Activated CD4-positive, alpha-beta T cell treated with anti-CD3 and anti-CD28 coated beads, Interleukin-2, amount 50 U/mL, for 24 hours (primary cell): ENCODE measurements at places on chromosomes 11 and 22.

GRCh38 chr22:36726007-36726380 lies 22.4 kb upstream of the CACNG2 start:
- DNase-seq, result no peak

DNA sequence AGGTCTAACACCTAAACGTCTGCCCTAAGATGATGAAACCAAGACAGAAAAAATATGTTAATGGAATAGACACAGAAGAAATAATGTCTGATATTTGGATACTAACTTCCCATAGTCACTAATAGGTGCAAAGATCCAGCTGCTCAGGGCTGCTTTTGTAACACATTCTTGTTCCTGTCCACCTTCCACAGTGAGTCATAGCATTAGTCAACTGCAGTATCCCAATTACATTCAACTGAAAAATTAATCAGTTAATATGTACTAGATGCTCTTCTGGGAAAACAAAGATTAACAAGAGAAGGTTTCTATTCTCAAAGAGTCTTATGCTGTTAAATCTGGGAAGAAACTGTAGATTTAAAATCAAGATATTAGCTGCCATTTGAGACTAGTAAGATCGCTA lies 47.6 kb downstream of the HEPHL1 start:
- no peak for DNase-seq

GRCh38 chr11:33790040-33790439 lies 15.7 kb upstream of the FBXO3 start:
- DNase-seq, result no peak

DNA sequence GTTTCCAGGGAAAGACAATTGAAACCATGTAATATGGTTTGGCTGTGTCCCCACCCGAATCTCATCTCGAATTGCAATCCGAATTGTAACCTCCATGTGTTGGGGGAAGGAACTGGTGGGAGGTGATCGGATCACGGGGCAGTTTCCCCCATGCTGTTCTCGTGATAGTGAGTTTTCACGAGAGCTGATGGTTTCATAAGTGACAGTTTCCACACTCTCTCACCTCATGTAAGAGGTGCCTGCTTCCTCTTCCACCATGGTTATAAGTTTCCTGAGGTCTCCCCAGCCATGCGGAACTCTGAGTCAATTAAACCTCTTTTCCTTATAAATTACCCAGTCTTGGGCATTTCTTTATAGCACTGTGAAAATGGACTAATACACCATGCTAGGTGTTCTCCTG lies 148.3 kb upstream of the CADM1 start:
- no peak for DNase-seq
